ENCODE measurements at places on chromosomes 7 and 10.

DNA sequence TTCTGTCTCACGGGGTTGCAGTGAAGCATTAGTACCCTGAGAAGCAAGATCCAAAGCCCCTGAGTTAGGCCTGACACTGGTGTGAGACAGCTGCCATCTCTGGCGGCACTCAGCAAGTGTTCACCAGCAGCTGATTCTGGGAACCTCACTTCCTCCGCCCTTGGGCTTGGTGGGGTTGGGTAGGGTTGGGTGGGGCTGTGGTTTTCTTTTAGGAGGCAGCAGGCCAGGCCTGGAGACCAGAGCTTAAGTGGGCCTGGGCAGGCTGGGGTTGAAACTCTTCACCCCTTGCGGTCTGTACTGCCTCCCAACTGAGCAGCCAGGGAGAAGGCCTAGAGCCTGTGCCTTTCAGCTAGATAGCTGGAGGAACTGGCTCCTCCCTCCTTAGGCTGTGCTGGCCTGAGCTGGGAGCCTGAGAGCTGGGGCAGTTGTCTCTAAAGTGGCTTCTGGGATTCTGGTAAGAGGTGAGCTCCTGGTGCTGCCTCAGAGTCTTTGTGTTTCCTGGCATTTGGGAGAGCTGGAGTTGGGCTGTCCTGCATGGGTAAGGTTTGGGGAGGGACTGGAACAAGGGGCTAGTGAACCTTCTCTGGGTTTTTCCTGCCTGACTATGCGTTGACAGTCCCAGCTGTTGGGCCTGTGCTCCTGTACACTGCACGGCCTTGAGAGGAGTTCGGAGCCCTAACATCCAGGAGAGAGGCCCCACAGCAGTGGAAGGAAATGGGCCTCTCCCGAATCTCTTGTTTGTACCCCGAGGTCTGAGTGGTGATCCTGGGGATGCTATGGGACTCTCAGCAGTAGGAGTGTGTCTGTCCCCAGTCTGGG lies 5.1 kb downstream of the TSPAN14 start:
- no peak for DNase-seq

DNA sequence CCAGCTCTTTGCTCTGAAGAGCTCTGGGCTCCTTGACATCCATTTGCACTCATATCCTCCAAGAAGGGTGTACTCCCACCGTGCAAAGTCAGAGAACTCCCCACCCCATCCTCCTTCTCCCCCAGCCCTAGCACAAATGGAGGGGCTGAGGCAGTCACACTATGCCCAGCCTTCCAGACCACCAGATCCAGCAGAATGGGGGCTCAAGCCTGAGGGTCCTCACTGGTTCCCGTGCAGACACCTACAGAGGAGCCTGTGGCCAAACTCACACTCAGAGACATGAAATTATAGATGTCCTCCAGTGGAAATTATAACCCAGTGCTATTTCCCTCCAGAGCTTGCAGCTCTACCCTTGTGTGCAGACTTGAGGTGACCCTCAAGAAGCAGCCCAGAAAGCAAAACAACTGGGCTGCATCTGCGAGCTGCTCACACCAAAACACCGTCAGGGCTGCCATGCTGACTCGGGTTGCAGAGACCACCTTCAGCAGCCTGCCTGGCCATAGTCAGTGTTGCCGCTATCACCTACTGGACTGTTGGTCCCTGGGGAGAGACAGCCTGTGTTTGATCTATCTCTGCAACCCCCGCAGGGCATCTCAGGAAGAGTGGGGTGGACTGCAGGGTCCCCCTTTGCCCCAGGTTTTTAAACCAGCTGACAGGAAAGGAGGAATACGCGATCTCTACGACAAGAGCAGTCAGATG lies 7.4 kb downstream of the ZNF488 start:
- no peak for DNase-seq

GRCh38 chr10:27245836-27246235 lies 5.2 kb upstream of the ACBD5 start:
- DNase-seq: no peak

GRCh38 chr7:100854146-100854895 lies 1.8 kb downstream of the SLC12A9 start:
- DNase-seq: no peak

DNA sequence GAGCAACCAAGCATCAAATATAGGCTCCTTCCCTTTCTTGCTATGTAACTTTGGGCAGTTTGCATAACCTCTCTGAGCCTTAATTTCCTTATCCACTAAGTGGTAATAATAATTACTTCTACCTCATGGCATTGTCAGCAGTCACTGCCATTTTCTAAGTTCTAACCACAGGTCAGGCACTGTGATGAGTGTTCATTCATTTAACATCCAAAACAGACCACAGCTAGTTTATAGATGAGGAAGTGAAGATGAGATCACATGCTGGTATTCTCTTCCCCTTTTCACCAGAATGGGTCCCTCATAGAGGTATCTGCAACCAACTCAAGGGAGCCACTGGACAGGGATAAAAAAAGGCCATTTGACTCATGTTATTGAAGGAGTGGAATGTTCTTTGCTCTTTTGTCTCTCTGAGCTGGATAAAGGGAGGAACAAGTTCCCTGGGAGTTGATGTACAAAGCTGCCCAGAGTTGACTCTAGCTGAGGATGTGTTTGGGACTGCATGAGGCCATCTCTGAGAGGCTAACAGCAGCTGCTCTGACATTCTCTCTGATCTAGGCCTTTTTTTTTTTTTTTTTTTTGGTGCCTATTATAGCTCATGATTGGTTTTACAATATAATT lies 65.0 kb downstream of the DNAJC12 start:
- DNase-seq: no peak

- DNase-seq: no peak
These were observed 7.6 kb upstream of the ASCC1 start for GRCh38 chr10:72223743-72224101.

GRCh38 chr10:113320211-113320610 lies 232.6 kb upstream of the HABP2 start:
- no peak for DNase-seq

- no peak for DNase-seq
These were observed 137.0 kb upstream of the ADAM12 start for GRCh38 chr10:126525326-126525725.

DNA sequence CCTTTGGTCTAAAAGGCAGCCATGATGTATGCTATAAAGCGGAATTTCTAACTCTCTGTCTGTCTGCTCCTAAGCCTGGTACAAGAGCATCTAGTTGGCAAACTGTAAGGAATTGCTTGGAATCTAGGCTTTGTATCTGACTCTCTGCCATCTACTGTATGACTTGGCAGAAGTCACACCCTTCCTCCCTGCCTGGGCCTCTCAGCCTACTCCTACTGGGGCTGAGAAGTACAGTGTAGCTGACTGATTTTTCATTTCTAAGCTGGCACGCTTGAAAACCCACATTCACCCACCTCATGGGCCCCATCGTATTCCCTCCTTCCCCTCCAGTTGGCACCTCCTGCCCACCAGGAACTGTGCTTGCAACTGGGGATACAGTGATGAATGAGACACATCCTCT lies 435.2 kb downstream of the PLXNA4 start:
- DNase-seq: no peak

DNA sequence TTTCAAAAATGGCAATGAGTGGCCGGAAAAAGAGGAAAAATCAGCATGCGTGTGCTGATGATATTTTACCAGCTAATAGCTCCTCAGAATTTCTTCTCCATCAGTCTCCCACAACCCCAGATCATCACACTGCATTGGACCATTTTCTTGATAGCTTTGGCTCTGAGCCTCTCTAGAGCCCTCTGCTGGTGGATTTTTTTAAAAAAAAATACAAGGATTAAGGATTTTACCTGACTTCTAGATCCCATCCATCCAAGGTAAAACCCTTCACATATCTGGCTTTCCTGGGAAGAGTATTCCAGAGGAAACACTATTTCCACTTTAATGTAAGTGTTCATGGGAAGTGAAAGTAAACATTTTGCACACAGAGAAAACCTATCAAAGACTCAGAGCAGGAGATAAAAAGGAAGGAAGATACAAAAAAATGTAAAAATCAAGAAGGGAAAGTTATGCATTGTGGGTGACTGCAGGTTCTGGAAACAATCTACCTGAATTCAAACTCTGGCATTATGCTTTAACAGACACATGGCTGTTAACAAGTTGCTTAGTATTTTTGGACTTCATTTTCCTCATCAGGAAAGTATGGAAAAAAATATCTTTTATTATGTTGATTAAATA lies 380.9 kb downstream of the LRRTM3 start:
- no peak for DNase-seq

DNA sequence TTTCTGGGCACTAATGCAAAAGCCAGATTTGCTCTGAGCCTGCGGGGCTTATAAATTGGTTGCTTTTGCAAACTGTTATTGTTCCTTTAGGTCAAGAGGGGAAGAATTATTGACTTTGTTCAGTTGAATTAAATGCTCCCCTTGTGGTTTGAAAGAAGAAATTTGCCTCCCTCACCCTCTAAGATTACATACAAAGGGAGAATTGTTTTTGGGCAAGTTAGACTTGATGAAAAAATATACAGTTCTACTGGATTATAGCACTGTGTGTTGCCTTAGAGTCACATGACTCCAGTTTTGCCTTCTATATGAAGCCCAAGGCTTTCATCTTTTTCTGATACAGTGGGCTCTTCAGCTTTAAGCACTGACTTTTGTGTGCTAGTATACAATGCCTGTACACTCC lies 1265.8 kb upstream of the LRRTM3 start:
- no peak for DNase-seq

- DNase-seq: no peak
These were observed 56.5 kb upstream of the SORCS3 start for GRCh38 chr10:104584541-104584940.

DNA sequence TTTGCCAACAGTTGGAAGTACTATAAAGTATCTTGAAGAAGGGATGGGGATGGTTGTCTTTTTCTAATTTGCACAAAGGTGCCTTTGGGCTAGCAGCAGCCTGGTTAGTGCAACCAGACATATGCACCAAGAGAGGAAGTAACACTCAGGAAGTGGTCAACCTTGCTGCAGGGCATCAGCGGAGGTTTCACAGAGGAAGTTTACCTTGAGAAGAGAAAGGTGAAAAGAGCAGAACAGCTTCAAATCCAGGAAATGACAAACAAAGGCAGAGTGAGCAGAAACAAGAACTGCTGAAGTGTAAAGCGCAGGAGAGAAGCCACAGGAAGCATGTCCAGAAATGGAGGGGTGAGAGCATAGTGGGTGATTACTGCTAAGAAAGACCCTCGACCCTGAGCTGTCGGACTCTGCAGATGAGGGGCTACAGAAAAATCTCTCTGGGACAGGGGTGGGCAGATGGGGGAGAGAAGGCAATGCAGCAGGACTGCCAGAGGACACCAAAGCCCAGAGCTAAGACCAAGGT lies 66.9 kb downstream of the STK17A start:
- DNase-seq: no peak

DNA sequence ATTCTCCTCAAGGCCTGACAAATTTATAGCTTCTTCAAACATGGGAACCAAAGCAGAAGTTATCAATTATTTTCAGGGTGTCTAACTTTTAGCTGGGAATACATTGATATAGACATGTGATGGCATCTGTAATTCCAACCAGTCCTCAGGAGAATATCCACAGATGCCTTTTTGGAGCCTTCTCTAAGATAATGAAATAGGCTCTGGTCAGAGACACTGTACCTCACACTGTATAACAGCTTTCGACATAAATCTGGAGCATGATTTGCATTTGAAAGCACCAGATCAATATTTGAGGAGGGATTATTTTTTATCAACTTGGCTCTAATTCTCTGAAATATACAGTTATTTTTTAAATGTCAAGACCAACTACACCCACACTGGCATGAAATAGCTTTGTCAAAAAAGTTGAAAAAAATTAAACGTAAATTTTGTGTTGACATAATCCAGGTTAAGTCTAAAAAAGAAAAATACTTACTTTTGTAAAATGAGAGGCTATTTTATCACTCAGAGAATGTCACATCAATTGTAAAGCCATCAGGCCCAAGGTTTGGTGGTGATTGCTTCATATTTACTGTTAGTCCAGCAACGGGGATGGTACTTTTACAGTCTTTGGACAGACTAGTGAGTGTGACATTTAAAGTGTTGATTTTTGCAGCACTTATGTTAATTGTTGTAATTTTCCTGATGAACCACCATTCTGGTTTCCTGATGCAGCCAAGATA lies 177.0 kb upstream of the SP8 start:
- DNase-seq: no peak

- no peak for DNase-seq
These were observed 18.3 kb upstream of the RALA start for GRCh38 chr7:39605087-39605486.

GRCh38 chr10:49419005-49419404 lies 23.1 kb upstream of the DRGX start:
- DNase-seq: no peak

DNA sequence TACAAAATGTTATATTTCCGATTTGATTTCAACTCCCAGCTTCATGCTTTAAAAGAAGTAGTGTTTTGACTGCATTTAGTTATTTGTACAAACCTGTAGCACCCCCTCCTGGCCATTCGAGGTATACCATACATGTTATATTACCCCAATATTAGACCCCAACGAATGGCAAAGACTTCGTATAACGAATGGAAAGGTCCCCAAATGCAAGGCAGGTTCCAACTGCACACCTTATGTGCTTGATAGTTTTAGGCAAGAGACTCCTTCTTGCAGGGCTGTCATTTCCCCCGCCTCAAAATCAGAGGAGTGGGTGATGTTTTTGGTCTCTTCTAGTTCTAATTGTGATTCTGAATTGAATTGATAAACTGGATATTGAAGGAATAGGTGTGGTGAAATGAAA lies 101.1 kb upstream of the TARP start:
- peak; percentile 69 for DNase-seq
